Naive thymus-derived CD8-positive, alpha-beta T cell (primary cell): ENCODE measurements at places on chromosomes 16 and 17. TPM values are rescaled to one million over a fixed set of nuclear protein-coding genes. Genes with fewer than 3 reads are reported as not detected.

- H3K4me3 ChIP-seq, result no peak overlapping the region
- H3K4me1 ChIP-seq, result no peaks in the 10 kb centered on the region
- H3K27me3 ChIP-seq, result peaks cover 5% of the 10 kb centered on the region
- no peak for DNase-seq
- H3K36me3 ChIP-seq, result peaks cover 8% of the 10 kb centered on the region
- H3K27ac ChIP-seq, result no peak overlapping the region
Measured at GRCh38 chr16:66182592-66182991, 183.9 kb upstream of the CDH5 start.

DNA sequence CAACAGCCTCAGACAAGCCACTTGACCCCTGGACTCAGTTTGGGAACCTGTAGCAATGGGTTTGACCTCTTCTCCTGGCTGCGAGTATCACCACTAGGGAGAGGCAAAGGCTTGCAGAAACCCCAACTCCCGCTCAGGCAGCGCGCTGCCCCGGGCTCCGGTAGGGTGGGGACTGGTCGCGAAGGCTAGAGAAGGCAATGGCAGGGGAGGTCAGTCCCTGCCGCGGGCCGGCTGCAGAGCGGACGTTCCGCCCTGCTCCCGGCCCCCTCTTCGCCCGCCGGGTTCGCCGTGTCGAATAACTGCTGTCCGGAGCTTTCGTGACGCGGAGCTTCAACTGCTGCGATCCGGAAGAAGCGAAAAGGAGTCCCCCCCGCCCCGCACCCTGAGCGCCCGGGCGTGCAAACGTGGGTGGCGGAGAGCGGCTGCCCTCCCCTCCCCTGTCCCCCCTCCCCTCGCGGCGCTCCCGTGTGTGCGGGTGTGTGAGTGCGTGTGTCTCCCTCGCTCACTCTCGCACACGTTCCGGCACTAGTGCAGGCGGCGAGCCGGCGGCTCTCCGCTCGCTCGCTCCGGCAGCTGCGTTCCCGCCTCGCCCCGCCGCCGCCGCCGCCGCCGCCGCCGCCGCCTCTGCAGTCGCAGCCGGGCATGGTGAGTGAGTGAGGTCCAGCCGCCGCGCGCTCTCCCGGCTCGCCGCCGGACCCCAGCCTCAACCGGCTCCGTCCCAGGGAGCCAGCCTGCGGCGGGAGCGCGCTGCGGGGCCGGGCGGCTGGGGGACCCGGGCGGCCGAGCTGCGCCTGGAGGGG, 772 bp upstream of the SHISA6 start:
- no peaks in the 10 kb centered on the region for H3K36me3 ChIP-seq
- no peaks in the 10 kb centered on the region for H3K4me1 ChIP-seq
- H3K27ac ChIP-seq, result no peak overlapping the region
- H3K4me3 ChIP-seq, result no peak overlapping the region
- H3K27me3 ChIP-seq, result peaks cover 28% of the 10 kb centered on the region

GRCh38 chr17:58387834-58388233, 29.5 kb downstream of the RNF43 start:
- H3K4me3 ChIP-seq, result no peak overlapping the region
- DNase-seq, result no peak
- H3K27me3 ChIP-seq, result no peaks in the 10 kb centered on the region
- no peak overlapping the region for H3K27ac ChIP-seq

DNA sequence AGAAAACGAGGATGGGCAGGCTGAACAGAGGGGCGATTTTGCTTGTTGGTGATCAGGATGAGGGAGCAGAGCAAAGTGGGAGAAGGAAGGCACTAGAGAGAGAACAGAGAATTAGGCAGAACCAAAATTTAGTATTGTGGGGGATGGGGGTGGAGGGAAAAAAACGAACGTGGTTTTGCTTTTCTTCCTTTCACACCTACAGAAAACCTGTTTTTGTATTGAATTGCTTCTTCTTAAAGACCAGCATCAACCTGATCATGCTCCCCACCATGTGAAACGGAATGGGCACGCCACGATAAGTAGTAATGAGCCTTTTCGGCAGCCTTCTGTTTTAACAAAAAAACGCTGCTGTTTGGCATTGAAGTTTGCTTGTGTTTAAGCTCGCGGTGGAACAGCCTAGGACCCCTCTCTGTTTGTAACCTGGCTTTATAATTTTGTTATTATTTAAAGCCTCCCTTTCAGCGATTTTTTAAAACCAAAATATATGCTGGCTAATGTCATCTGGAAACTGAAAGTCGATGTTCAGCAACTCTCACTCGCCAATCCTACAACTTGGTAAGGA, 36.8 kb downstream of the ERCC4 start:
- DNase-seq, result no peak
- peaks cover 2% of the 10 kb centered on the region for H3K4me1 ChIP-seq
- H3K27me3 ChIP-seq, result peaks cover 25% of the 10 kb centered on the region
- H3K36me3 ChIP-seq, result peaks cover 4% of the 10 kb centered on the region
- no peak overlapping the region for H3K27ac ChIP-seq
- H3K4me3 ChIP-seq, result no peak overlapping the region

The SLC6A2 gene
- not detected for polyA plus RNA-seq

DNA sequence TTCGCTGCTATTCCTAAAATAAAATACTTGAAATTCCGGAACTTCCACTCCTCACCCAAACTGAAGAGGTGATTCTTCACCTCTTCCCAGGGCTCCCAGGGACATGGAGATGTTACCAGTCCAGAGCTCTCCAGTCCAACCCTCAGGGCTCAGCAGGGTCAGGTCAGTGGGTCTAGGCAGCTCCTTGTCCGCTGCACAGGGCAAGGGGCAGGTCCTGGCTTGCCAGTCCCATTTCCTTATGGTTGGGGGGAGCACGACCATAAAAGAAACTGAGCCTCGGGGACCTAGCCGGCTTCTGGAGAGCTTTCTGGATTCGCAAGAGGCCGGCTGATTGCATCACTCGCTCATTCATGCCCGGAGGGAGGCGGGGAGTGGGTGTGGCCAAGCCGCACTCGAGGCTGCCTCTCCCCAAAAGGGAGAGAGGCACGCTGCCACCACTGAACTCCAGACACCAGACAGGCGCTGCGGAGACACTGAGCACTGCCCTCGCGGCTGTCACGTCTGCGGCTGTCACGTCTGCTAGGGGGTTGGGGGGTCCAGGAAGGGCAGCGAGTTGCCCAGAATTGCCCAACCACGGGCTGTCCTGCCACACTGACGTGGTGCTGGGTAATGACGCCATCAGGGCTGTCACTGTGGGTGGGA, 15.8 kb downstream of the SLC7A5 start:
- H3K36me3 ChIP-seq, result no peaks in the 10 kb centered on the region
- peaks cover 27% of the 10 kb centered on the region for H3K4me1 ChIP-seq
- no peaks in the 10 kb centered on the region for H3K27me3 ChIP-seq
- DNase-seq, result peak; percentile 63
